Stimulated activated naive CD4-positive, alpha-beta T cell treated with Interleukin-2 at 50 U/mL for 16 hours (primary cell): ENCODE measurements at places on chromosomes 13 and 19.

GRCh38 chr19:40190891-40191835 is at the start of gene MAP3K10:
TSS of gene MAP3K10 (plus strand) at chr19:40191426. CDS start at chr19:40192032, 606 bp downstream.
- DNase-seq, result peak; percentile 80

DNA sequence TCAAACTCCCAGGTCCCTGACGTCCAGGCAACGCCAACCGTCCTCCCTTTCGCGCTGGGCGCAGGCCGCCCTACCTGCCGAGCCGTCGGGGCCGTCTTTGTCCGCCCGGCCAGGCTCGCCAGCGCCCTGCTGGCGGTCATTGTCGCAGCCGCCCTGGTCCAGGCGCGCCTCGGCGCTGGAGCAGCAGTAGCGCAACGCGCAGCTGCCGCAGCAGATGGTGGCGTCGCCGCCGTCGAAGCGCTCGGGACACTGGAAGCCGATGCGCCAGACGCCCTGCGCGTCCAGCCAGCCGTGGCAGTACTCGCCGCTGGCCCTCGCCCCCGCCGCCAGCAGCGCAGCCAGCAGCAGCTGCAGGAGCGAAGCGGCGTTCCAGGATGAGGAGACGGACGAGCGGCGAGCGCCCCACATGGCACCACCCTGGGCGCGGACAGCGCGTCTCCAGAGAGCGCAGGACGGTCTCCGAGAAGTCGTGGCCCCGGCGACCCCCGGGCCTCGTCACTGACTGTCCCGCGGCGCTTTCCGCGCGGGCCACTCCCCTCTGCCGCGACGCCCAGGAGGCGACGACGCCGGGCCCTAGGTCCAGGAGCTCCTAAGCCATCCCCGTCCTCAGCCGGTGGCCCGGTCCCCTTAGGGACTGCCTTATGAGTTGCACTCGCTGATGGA is 1.1 kb downstream of the SHISA2 start:
- DNase-seq, result no peak

- DNase-seq, result no peak
Observed at GRCh38 chr19:5024282-5024681, 55.4 kb downstream of the KDM4B start.

GRCh38 chr19:8105471-8105870 is 43.9 kb downstream of the FBN3 start:
- no peak for DNase-seq

DNA sequence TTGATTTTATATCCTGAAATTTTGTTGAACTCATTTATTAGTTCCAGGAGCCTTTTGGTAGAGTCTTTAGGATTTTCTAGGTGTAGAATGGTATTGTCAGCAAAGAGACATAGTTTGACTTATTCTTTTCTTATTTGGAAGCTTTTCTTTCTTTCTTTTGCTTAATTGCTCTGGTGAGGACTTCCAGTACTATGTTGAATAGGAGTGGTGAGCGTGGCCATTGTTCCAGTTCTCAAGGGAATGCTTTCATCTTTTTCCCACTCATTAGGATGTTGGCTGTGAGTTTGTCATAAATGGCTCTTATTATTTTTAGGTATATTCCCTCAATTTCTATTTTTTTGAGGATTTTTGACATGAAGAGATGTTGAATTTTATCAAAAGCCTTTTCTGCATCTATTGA is 182.2 kb upstream of the SPRY2 start:
- no peak for DNase-seq

GRCh38 chr13:106296723-106297122 is 238.7 kb downstream of the EFNB2 start:
- DNase-seq, result no peak

GRCh38 chr13:40986101-40986856 is 32.8 kb downstream of the ELF1 start:
- no peak for DNase-seq

- DNase-seq, result peak; percentile 76
Observed at GRCh38 chr19:41531438-41532311, 44.3 kb upstream of the CEACAM21 start.

DNA sequence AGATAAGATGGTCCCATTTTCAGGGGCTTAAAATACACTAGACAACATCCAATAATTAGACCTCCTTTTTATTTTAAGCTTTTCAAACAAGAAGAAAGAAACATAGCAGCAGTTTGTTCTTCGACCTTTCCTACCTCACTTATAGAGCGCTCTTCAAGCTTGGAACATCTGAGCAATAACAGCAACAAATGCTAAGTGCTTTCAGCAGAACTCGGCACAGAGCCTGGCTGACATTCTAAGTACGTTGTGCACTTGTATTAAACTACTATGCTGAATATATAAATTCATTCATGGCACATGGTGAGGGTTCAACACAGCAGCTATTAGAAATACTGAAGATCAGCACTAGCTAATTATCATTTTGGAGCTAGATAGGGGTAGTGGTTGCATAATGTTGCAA is 256.1 kb upstream of the MAB21L1 start:
- no peak for DNase-seq

GRCh38 chr19:11577451-11578257 is at the start of gene ACP5:
TSS of gene ACP5 (minus strand) at chr19:11577645. CDS start at chr19:11577317, 328 bp downstream.
- DNase-seq, result no peak

DNA sequence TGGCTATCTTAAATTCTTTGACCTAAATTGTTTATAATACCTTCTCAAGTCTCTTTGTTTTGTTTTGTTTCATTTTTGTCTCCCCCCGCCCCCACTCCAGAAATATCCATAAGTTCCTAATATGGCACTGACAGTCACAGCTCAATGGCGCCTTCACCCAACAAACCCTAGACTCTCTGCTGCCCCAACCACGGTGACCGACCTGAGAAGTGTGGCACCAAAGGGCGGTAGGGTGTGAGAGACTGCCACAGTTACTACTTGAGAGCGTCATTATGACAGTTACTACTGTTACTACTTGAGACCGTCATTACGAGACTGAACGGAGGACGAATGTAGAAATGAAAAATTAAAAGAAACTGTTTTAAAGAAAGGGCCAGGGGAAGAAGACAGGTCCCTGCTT is 34.4 kb upstream of the PSPC1 start:
- no peak for DNase-seq

DNA sequence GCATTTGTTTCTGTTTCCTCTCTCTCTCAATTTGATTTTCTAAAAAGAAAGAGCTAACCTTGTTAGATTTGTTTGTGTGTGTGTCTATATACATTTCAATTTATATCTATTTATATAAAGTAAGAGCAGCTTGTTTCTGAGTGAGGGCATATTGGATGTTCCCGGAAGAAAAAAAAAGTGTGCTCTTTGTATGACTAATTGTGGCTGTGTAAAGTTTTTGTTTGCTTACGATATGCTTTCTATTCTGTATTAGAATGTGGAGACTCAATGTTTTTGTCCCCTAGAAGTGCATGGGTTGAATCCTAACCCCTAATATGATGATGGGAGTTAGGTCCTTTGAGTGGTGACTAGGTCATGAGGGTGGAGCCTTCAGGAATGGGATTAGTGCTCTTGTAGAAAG is 66.6 kb upstream of the C1QTNF9B start:
- DNase-seq, result no peak

DNA sequence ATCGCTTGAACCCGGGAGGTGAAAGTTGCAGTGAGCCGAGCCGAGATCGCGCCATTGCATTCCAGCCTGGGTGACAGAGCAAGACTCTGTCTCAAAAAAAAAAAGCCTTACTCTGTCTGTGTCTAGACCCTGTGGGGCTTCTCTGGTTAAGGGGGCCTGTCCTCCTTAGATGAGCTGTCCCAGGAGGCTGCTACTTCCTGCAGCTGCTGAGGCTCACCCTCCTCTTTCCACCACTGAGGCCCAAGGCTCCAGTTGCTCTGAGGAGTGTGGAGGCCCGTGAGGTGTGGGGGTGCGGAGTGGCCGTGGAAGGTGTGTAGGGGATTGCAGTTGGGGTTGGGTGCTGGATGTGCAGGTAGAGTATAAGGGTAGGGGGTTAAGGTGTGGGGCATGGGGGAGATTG is 22.1 kb upstream of the RASA3 start:
- no peak for DNase-seq

GRCh38 chr13:24746618-24747247 is 17.2 kb upstream of the RNF17 start:
- DNase-seq, result no peak

- no peak for DNase-seq
Observed at GRCh38 chr19:42086770-42087550, 11.0 kb downstream of the ZNF574 start.

DNA sequence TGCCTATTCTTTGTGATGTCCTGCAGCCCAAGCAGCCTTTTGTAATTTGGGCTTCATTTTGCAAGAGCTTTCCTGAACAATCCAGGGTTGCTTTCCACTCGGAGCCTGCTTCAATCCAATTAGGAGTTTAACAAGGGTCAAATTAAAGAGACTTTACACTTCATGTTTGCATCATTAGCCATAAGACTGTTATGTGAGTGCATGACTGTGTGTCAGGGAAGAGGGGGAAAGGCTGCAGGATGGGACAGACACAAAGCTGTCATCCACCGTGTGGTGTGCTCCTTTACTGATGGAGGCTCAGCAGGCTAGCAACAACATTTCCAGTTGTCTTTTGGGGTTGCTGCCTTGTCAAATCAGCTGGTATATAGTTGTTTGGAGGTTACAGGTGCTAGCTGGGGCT is 23.7 kb upstream of the MAB21L1 start:
- DNase-seq, result no peak

DNA sequence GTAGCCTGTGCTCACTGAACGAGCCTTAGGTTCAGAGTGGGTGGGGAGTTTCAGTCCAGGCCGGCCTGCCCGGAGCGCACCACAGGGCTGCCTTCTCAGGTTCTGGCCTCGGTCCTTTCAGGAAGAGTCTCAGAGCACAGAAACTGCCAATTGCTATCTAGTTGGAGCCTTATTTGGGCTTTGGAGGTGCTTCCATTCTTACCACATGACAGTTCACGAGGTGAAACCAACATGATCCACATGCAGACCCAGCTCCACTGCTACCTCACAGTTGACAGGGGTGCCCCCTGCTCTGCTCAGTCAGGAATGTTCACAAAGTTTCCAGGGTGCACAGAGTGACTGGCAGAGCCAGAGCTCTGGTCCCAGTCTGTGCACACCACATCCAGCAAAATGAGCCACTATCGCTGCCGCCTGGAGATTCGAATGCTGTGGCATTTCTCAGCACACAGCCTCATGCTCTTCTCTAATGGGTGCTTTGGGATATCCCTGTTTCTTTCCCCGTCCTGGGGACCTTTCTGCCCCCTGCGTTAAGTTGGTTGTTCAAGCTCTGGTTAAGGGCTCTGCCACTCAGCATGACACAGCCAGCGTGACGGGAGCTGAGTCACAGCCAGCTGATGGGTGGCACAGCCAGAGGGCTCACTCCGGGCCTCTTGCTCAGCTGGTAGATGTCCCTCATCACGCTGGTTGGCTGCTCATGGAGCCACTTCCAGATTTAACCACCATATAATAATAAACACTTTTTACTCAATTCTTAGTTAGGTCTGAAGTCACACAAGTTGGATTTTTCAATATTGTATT is 7.5 kb upstream of the SACS start:
- no peak for DNase-seq

- DNase-seq, result no peak
Observed at GRCh38 chr19:2064395-2064787, 13.3 kb upstream of the MKNK2 start.

DNA sequence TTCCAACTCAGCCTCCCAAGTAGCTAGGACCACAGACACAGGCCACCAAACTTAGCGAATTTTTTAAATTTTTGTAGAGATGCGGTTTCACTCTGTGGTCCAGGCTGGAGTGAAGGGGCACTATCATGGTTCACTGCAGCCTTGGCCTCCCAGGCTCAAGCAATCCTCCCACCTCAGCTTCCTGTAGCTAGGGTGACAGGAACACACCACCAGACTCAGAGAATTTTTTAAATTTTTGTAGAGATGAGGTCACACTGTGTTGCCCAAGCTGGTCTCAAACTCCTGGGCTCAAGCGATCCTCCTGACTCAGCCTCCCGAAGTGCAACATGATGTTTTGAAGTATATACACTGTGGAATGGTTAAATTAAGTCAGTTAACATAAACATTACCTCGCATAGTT is 263.6 kb downstream of the OXGR1 start:
- no peak for DNase-seq

DNA sequence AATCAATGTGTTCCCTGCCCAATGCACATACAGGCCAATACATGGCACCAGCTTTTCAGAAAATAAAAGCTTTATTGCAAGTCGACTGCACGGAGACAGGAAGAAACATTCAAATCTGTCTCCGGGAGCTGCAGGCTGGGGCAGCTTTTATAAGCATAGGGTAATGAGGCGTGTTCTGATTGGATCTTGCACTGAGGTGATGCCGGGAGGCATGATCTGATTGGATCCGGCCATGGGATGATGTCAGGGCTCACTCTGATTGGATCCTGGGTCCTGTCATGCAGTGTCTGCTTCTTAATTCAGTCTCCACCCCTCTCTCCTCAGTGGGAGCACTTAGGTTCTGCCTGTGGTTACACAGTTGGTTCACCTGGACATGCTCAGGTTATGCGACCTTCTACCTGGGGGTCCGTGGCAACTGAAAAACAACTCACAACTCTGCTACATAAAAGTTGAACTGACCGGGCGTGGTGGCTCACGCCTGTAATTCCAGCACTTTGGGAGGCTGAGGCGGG is 11.8 kb upstream of the FBN3 start:
- no peak for DNase-seq

DNA sequence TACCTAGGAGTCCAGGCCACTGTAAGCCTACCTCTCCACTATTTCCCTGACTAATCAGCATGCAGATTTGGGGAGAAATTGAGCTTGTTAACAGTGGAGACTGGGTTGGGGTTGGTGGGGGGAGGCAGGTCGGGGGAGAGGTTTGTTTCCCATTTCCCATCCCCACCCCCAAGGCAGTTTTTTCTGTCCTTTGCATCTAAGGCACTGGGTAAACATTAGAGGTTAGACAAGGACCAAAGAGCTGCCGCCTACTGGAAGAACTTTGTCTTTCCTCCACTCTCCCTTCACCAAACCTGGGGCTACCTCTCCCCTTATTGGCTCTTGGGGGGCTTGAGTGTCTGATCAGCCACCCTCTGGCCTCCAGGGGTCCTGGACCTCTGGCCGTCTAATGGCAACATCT is 953 bp downstream of the KCNN4 start:
- DNase-seq, result no peak

GRCh38 chr19:54062643-54063042 is 1.1 kb downstream of the VSTM1 start:
- DNase-seq, result no peak

GRCh38 chr19:5130371-5131030 is 161.6 kb downstream of the KDM4B start:
- no peak for DNase-seq

DNA sequence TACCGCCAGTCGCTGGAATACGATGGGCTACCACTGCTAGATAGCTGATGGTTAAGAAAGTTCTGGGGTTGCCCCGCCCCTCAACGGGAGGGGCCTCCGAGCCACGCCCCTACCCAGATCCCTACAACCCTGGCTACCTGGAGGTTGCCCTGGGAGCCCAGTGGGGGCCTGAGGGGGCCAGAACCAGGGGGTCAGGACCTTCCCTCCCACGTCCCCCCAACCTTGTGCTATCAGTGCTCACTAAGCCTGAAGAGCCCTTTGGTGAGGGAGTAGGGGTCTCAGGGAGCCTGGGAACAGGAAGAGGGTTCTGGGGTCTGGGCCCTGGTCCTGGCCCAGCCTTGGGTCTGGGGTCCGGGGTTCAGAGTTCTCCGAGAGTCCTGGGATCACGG is 8.9 kb downstream of the OCEL1 start:
- peak; percentile 45 for DNase-seq

- no peak for DNase-seq
Observed at GRCh38 chr19:19062454-19063182, 1.2 kb upstream of the SLC25A42 start.
